ENCODE measurements at places on chromosomes 4 and X.

- no peak for DNase-seq
Observed at GRCh38 chrX:40773188-40773587, 37.8 kb upstream of the MED14 start.

GRCh38 chrX:16103625-16104024 lies 19.7 kb upstream of the GRPR start:
- no peak for DNase-seq

DNA sequence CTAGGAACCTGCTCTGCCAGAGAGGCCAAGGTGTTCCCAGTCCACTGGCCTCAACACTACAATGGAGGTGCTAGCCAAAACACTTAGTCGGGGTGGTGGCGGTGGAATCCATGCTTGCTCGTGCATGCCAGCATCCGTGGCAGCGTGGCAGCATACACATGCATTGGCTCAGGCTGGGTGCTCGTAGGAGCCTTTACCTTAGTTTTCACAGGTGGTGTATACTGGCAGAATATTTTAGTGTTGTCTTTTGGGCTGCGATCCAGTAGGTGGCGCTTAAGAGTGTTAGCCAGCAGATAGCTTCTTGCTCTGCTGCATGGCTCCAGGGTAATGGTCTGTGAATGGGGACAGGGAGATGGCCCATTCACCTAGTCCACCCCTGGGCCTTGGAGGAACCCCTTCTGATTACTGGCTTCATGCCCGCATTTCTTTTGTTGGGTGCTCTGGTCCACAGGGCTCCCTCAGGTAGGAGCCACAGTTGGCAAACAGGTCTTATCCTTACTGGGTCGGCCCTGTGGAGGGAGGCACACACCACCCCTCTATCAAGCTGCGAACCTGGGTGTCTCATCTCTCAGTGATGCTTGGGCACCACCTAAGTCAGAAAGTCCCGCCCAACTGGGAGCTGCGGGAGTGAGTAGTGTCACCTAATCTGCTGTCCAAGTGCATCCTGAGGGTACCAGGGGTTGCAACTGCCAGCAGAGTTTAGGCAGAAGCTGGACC lies 40.0 kb downstream of the RIPPLY1 start:
- no peak for DNase-seq

DNA sequence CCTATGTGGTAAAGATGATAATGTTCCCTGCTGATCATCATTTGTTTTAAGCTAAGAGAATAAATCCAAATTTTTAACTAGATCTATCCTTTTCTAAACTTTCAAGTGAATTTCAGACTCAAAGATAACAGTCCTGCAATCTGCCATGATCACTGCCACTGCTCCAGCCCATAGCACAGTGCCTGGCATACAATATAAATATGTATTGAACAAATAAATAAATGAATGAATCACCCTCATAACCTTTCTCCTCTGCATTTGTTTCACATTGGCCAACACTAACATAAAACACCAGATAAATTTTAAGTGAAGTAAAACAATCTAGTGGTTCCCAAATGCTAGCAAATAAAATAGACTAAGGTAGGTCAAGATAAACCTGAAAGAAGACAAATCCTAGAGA lies 439.0 kb downstream of the GPM6A start:
- DNase-seq = no peak

DNA sequence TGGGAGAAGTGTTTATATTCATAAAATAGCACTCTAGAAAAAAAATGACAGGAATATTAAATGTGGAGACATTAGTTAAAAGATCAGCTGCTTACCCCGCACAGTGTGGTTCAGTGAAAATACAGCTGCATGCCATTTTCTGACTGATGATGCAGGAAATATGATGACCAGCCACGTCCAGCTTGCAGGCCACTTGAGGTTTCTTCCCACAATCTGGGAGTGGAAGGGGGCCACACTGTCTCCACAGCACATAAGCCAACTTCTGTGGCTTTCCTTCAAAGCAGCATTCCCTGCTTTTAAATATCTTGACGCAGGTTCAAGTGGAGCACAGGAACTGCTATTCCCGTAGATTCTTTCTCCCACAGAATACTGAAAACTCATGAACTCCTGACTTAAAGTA lies 173.4 kb upstream of the GALNT7 start:
- DNase-seq = no peak

DNA sequence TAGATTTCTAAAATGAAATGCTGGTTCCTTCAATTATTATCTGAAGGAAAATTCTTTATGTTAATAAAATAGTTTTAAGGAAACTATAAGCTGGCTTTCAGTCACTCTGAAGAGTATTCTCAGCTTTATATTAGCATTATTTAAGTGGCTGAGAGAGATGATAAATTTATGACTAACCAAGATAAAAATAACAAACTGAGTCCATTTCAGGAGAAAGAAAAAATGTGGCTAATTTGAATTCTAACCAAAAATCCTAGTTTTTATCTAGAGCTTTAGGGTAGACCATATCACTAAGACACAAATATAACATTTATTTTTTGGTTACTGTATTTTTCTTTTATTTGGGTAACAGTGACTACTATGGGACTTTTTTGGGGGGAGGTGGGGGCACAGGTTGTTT lies 59.4 kb upstream of the NAP1L5 start:
- no peak for DNase-seq

GRCh38 chr4:54675721-54676461 lies 18.1 kb downstream of the KIT start:
- no peak for DNase-seq

DNA sequence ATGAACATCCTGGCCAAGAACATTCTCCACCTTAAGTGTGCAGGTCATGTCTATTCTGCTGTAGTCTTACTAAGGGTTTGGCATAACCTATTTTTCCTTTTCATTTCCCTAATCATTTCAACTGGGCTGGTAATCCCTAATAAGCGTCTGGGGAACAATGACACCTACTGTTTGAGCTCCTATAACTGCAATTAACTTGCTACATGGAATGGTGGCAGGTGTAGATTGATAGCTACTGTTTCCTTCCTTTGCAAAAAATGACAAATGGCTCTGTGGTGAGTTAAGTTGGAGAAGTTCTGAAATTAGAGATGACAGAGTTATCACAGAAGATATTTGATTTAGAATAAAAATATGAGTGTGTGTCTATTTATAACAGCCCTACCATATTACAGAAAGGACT lies 104.5 kb upstream of the NAP1L5 start:
- DNase-seq = no peak

DNA sequence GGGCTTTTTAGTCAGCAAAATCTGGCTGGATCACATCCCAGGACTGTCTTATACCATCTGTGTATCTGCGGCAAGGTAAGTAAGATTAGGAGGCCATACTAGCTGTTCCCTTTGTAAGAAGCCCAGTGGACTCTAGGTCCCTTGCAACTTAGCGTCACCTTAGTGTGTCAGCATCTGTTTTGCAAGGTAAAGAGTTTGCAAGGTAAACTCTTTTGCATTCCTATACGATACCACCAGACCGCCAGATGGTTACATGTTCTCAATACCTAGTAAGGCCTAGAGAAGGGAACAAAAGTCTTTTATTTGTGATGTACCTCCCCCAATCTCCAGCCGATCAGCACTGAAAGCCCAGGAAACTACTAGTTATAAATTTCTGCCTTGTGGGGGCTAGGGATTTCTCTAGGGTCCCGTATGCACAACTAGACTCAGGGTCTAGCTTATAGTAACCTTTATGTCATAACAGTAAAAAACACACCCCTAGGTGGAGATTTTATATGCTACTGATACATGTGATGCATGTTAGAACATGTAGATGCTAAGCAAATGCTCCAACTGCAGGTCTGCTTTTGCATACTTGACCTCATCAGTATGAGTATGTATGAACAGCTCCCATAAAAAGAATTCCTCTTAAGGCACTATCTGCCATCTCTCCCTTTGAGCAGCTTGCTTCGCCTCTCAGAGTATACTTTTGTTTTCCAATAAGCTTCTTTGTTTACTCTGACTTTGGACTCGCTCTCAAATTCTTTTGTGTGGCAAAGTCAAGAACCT lies 78.4 kb downstream of the KCNIP4 start:
- no peak for DNase-seq

- DNase-seq = no peak
Observed at GRCh38 chr4:85952528-85952927, 407.3 kb downstream of the MAPK10 start.

Data from NCI-H748 treated with DMSO at 0.1 percent for 48 hours (cell line).